ENCODE measurements at places on chromosomes 4 and X.

GRCh38 chr4:166017804-166018203, 144.8 kb downstream of the TLL1 start:
- DNase-seq: no peak

- no peak for DNase-seq
These were observed 151.1 kb upstream of the MAMLD1 start for GRCh38 chrX:150211988-150212387.

- DNase-seq: no peak
These were observed 42.4 kb upstream of the GAB1 start for GRCh38 chr4:143294310-143294709.

DNA sequence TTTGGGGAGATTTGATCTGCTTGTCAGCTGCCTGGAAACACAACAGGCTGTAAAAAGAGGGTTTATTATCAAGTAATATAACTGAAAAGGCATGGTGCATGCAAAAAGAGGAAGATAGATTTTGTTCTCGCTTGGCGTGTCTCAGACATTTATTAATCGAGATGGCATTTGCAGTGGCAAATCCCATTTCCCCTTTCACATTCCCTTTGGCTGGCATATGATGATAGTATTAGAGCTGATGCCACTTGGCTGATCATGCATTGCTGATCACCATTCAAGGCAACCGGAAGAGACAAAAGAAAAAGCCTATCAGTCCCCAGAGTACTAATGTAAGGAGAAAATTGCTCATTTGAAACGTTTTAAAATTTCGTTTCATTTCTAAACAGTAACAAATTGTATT, 101.8 kb downstream of the ZIC3 start:
- no peak for DNase-seq

- no peak for DNase-seq
These were observed 350.0 kb downstream of the CAMK2D start for GRCh38 chr4:113411496-113411938.

GRCh38 chr4:156556336-156556735, 415.3 kb downstream of the PDGFC start:
- no peak for DNase-seq

GRCh38 chrX:102958794-102959193, 21.7 kb downstream of the RAB40AL start:
- no peak for DNase-seq

- peak; percentile 51 for DNase-seq
These were observed 1.1 kb upstream of the PHOX2B start for GRCh38 chr4:41749631-41750039.

DNA sequence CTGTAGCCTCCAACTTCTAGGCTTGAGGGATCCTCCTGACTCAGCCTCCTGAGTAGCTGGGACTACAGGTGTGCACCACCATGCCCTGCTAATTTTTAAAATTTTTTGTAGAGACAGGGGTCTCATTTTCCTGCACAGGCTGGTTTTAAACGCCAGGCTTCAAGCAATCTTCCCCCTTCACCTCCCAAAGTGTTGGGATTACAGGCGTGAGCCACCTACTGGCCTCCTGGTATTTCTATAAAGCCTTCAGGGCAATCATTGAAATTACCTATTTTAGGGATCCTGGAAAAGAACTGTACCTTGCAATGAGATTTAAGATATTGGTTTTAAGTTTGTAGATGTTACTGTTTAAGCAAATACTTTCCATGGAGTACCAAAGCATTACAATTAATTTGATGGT, 13.5 kb upstream of the PLS3 start:
- no peak for DNase-seq

- DNase-seq: no peak
These were observed 300.3 kb upstream of the NWD2 start for GRCh38 chr4:36944232-36944631.

GRCh38 chr4:146458594-146458993, 63.1 kb downstream of the SLC10A7 start:
- DNase-seq: no peak

DNA sequence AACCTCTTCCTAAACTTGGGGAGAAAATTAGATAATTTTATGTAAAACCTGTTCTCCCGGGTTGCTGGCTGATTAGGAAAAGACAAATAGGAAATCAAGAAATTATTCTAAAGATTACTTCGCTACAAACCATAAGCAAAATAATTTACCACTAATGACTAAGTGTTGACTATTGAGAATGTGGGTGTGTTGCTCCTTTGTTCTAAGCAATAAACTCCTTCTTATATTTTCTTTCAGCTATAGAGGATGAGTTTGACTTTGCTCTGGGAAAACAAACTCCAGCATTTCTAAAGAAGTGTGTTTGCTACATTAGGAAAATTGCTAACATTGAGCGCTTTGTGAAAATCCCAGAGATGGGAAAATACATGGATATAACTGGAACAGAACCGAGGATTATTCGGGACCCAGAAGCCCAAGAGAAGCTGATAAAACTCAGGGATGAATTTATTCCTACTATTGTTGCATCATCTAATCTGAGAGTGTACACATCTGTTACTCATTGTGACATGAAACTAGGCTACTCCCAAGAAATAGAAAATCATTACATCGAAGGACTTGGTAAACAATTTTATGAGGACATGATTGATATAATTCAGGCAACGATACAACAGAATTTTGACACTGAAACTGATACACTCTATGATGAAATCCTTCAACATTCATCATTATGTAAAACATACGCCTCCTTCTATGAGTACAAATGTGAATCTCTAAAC, 194.2 kb downstream of the NWD2 start:
- no peak for DNase-seq

DNA sequence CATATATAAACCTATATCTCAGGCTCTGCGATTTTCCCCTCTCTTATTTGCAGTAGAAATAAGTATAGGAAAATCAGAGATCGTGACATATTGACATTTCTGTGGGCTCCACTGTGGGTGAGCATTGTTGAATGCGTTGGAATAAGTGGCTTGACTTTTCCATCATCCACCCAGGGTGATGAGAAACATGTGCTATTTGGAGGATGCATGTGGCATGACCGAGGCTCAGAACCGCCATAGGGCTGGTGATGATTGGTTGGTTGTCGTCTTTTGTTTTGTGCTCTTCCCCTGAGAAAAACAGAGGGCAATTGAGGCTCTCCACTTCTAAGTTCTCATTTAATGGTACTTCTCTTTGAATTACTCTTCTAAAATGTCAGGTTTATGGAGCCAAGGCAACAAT, 140.1 kb downstream of the MXRA5 start:
- DNase-seq: no peak

DNA sequence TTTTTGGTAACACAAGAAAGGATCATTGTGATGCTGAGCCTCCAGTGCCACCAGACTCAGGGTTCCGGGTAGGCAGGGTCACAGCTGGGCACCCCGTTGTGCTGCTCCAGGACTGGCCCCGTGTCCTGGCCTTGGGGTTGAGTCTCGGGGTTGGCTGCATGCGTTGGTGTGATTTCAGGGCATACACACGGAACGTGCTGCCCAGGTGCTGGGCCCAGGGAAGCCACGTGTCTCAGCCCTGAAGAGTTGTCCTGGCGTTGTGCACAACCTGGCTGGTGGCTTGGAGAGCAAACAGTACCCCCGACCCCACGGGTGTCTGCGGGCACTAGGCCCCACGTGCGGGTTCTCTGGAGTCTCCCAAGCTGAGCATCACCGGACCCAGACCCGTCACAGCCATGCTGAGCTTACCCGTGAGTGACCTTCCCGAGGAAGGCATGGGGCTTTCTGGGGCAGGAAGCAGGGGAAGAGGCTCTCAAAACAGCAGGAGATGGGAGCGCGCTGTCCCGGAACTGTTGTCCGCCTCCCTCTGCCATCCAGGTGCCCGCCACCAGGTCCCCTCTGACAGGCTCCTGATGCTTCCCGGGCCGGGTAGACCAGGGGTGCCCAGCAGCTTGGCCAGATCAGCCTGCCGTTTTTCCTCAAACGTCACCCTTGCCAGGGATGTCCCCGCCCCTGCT, 66.1 kb upstream of the ENPP6 start:
- DNase-seq: no peak

DNA sequence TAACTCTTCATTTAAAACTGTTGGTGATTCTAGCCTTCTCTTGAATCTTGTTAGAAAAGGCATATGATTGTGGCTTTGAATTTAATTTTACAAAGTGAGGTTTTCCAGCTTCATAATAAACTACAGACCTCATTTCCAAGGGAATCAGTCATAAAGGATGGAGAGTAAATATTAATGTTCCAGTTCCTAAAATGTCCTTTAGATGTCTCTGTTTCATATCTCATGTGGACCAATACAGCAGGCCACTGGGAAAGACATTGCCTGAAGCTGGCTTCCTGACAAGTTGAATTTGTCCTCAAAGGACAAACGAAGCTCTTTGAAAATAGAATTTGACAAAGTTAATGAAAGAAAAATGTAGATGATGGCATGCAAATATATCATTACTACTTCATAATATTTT, 125.4 kb downstream of the ZNF330 start:
- no peak for DNase-seq

DNA sequence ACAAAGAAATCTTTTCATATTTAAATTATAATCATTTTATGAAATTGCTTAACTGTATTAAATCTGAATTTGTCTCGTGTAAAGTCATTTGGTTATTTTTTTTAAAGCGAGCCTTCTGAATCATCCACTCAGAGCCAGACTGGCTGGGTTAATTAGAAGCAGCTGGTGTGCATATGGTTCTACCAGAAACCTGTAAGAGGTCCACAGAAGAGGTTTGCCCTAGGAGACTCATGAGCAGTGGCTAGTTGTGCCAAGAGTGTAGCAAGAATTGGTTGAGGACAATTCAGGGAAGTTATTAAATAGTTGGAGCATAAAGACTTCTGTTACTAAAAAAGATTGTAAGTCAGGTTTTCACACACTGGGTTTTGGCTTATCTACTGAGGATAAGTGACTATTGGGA, 267.4 kb downstream of the IL1RAPL2 start:
- DNase-seq: no peak

DNA sequence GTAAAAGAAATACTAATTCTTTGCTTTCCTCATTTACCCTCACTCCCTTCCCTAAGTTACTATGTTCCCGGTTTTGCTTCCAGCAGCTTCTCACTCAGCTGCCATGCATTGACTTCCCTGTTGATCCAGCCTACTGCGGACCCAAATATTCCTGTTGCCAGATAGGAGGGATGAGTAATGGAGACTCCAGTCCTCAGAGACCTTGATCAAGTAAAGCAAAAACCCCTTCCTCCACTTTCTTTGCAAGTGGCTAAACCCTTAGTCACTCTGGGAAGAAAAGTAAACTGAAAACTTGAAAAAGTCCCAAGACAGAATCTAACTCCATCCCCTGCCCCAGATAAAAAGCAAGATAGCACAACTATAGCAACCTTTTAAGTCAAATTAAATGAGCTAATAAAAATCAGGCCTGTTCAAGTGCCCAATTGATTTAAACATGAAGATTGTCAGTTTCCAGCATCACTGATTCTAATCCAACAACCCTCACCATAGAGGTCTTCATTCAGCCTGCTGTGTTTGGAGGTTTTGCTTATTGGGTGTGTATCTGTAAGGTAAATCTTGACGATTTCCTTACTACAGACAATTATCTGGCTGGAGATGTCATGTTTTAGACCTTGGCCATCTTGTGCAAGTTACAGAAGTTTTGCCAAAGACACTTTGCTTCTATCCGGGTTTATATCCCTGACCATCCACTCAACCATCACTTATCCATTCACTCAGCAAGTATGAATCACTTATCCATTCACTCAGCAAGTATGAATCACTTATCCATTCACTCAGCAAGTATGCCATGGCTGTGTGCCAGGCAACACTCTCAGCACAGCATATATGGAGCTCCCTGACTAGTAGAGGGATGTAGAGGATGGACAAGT, 17.6 kb downstream of the FGFBP1 start:
- no peak for DNase-seq

DNA sequence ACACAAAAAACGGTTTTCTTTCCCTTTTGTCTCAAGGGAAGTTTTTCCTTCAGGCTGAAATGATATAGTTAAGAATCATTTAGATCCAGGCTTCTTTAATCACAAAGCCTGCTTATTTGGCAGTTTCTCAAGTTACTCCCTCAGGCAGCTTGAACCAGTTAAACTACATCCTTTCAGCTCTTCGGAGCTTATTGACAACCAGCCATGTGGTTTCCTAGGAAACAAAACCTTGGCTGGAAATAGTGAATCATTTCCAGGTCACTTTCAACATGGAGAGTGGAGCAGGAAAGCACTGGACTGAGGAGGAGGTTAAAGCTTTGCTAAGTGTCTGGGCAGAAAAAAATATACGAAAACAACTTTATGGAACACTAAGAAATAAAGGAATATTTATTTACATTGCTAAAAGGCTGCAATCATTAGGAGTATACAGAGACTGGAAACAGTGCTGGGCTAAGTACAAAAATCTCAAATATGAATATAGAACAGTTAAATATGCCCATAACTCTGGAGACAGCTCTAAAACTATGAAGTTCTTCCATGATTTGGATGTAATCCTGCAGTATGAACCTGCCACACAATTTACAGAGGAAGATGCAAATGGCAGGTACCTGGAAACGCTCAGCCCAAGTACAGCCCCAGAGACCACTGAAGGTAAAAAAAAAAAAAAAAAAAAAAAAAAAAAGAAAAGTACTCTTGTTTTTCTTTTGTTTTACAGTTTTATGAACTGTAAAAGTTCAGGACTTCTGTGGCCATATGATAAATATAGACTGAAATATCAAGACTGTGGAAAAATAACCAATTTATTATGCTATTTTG, 23.2 kb upstream of the AASDH start:
- DNase-seq: no peak

DNA sequence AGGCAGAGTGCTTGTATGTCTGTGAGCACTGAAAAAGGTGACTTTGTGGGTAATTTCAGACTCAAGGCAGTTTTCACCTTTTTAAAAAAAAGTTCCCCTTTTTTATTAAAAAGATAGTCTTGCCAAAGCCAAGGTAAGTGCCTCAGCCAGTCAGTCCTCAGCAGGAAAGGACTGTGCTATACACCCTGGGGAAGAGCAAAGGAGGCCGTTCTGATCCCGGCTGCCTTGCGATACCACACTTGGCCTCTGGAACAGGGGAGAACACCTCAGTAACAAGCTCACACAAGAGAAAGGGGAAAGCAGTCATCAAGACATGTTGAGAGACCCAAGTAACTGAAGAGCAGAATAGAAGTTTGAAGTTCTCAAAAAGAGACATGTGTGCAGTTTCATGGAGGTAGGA, 541.7 kb downstream of the BCOR start:
- no peak for DNase-seq

- no peak for DNase-seq
These were observed 190.6 kb upstream of the SPRY1 start for GRCh38 chr4:123206016-123206415.

- no peak for DNase-seq
These were observed 176.9 kb downstream of the PDHA2 start for GRCh38 chr4:96016634-96017299.

DNA sequence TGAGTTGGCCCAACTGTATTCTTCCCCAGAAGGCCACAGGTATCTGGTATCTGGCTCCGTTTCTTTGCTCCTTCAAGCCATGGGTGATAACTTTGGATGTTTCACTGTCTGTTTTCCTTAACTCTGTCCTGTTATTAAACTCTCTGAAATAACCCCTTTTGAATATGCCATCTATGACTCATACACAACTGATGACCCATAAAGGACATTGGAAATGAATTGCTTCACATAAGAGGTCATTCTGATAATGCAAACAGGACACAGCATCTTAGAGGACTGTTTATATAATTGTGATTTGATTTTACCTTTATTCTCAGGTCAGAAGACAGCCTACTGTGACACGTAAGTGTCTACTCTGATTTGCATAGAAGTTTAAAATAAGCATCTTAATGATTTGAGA, 227.7 kb downstream of the VEGFC start:
- no peak for DNase-seq
